HAP-1 (cell line): ENCODE measurements at places on chromosomes 6 and 20.

DNA sequence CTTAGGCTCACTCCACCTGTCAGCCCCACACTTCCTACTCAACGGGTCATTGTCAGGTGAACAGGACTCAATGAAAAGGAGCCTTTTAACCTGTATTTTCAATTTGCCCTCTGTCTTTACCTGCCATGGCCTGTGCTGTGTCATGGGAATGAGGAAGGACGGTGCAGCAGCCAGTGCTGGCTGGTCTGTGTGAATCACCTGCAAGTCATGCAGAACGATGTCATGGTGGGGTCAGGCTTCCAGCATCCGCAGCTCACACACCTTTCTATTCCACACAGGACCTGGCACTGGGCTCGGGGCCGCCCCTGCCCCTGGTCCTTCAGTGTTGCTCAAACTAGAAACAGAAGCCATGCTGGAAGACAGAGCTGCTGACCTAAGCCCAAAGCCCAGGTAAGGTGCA is 188.7 kb upstream of the GMDS start:
- no peak for DNase-seq

DNA sequence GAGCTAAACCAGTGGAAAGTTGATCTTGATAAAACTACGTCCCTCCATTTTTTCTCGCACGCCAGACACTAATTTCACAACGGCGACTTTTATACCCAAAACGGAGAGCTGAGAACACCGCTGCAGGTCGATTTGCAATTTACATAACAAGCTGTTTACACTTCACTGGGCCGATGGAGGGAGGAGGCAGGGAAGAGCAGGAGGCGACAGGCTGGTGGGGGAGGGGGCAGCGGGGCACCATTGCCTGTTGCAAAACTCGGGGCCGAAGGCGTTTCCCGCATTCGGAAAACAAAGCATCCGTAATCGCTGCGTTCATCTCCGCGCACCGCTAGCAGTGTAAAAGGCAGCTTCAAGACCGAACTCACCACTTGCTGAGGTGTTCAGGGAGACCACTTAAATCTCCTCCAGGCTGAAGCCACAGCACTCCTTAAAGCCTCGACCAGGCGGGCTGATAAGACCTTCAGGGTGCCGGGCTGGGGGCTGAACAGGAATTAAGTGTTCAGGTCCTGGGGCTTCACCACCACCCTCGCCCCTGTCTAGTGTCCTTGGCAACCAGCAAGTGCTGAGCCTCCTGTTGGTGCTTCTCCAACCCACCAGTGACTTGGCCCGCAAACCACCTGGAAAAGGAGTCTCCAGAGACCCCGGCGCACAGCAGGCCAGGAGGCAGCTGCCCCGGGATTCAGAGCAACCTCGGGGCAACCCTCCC is 2.0 kb upstream of the FOXC1 start:
- peak; percentile 90 for DNase-seq

GRCh38 chr20:12113468-12114371 is 196.0 kb downstream of the BTBD3 start:
- DNase-seq, result no peak

- peak; percentile 91 for DNase-seq
Measured at GRCh38 chr6:150667977-150668716, 68.5 kb downstream of the PLEKHG1 start.

DNA sequence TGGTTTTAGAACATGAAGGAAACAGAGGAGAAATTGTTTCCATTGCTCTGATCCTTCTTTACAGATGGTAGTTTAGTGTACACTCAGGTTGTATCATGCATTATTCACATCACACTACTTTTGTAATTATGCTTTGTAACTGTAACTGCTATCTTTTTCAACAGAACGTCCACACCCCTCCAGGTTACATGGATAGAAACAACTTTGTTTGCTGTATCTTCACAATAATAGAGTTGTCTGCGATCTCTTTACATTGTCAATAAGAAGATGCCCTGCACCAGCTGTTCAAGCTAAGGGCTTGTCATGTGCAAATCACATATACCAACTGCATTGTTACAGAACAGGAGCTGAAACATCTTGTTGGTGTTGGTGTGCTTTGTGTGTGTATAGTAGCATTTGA is 67.9 kb upstream of the MAP7 start:
- DNase-seq, result no peak

DNA sequence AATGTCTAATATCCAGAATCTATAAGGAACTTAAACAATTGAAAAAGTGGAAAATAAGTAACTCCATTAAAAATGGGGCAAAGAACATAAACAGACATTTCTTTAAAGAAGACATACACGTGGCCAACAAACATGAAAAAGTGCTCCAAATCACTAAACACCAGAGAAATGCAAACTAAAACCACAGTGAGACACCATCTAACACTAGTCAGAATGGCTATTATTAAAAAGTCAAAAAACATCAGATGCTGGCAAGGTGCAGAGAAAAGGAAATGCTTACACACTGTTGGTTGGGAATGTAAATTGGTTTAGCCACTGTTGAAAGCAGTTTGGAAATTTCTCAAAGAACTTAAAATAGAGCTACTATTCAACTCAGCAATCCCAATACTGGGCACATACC is 169.2 kb upstream of the MANEA start:
- no peak for DNase-seq

DNA sequence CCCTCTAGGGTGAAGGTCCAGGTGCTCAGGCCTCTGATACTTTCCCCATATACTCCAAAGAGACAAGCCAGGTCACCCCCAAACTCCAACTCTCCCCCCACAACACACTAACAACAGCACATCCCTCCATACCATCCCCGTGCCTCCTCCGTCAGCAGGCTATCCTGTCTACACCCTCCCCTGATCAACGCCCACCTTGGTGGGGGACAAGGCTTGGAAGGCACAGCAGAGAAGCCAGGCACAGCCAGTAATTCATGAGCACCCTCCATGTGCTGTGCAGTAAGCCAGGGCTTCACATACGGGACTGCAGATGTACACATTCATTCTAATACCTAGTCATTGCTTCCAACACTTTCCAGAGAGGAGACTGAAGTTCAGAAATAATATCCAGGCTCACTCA is 57.6 kb downstream of the TRERF1 start:
- DNase-seq, result no peak

DNA sequence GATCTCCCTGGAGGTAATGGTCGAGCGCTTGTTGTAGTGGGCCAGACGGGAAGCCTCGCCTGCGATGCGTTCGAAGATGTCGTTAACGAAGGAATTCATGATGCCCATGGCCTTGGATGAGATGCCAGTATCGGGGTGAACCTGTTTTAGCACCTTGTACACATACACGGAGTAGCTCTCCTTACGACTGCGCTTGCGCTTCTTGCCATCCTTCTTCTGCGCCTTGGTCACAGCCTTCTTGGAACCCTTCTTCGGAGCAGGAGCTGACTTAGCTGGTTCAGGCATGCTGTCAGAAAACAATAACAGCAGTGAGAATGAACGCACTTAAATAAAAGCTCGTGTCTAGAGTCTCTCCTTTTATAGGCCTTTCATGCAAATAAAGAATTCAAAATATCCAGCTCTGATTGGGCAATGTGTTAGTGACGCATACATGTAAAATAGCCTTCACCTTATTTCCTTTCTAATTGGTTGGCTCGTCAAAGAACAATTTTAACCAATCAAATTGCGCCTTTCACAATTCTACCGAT is 129.2 kb downstream of the HFE start:
- peak; percentile 87 for DNase-seq

DNA sequence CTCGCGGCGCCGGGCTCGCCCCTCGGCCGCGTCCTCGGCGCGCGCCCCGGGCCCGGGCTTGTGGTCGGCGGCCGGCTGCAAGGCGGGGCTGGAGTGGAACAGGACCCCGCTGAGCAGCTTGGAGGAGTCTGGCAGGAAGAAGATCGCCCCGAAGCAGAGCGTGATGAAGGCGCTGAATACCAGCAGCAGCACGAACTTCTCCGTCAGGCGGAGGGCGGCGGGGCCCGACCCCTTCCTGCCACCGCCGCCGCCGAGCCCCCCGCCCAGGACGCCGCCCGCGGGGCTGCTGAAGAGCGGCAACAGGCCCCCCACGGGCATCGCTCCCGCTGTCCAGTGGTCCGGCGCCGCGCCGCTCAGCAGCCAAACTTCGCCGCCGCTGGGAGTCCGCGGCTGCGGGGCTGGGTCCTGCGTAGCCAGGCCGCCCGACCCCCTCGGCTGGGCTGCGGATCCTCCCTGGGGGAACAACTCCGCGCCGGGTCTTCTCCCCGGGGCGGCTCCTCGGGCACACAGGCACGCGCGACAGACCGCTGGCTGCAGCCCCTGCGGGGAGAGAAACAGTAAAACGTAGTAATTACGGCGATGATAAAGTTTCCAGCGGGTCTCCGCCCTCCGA is 707 bp downstream of the MAN1A1 start:
- DNase-seq, result peak; percentile 49

GRCh38 chr6:134553936-134554335 is 236.0 kb upstream of the SGK1 start:
- no peak for DNase-seq

- no peak for DNase-seq
Measured at GRCh38 chr6:160027076-160027475, 58.2 kb downstream of the IGF2R start.

GRCh38 chr6:6749702-6750491 is 161.4 kb downstream of the LY86 start:
- no peak for DNase-seq

- DNase-seq, result no peak
Measured at GRCh38 chr6:141808662-141809061, 324.1 kb upstream of the GJE1 start.

DNA sequence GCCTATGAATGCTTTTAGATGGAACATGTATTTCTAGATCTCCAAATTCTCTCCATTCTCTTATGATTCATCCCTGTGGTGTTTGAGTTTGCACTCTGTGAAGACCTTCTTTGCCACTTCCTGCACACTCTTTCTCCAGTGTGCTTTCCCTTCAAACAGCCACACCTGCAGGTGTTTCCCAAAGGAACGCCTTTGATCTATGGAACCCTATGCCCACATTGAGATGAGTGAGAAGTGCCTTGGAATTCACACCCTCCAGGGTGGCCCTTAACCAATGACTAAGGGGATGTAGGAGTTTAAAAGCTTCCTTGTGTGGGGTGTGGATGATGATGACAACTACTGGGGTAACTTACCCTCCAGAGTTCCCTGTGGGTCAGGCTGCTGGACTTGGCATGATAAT is 570.1 kb downstream of the DHX35 start:
- no peak for DNase-seq

GRCh38 chr6:3797231-3798054 is 45.9 kb upstream of the PXDC1 start:
- DNase-seq, result no peak

GRCh38 chr6:100322886-100323285 is 141.8 kb downstream of the SIM1 start:
- no peak for DNase-seq

GRCh38 chr6:148720406-148720805 is 26.4 kb upstream of the UST start:
- no peak for DNase-seq

DNA sequence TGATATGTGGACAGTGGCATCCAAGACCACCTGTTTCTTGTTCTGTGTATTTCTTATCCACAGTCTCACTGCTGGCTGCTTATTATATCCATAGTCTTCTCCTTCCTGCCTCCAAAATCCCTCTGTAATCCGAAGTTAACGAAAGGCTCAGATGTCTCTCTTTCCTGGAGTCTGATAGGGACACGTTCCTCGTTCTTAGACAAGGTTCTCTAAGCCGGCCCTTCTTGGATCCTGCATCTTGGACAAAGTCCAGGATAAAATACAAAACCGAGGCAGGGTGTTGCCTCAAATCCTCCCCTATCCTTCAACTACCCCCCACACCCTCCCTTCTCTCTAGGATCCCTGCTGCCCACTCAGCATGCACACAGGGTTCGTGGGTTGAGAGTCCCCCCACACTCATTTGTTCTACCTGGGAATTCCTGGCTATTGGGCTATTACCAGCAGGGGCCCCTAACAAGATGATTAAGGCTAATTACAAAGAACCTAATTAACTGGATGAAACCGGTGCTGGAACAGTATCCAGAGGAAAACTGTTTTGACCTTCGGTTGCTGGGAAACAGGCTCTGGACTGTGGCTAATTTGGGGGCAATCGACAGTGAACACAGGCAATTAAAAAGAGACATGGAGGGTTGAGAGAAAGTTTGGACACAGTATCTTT is 32.7 kb upstream of the MRPS10 start:
- no peak for DNase-seq

- no peak for DNase-seq
Measured at GRCh38 chr6:156821707-156822106, 44.5 kb downstream of the ARID1B start.

GRCh38 chr6:105733556-105734162 is 330.8 kb upstream of the PREP start:
- peak; percentile 45 for DNase-seq

GRCh38 chr6:166627875-166628801 is 1.1 kb upstream of the RPS6KA2 start:
- peak; percentile 81 for DNase-seq

DNA sequence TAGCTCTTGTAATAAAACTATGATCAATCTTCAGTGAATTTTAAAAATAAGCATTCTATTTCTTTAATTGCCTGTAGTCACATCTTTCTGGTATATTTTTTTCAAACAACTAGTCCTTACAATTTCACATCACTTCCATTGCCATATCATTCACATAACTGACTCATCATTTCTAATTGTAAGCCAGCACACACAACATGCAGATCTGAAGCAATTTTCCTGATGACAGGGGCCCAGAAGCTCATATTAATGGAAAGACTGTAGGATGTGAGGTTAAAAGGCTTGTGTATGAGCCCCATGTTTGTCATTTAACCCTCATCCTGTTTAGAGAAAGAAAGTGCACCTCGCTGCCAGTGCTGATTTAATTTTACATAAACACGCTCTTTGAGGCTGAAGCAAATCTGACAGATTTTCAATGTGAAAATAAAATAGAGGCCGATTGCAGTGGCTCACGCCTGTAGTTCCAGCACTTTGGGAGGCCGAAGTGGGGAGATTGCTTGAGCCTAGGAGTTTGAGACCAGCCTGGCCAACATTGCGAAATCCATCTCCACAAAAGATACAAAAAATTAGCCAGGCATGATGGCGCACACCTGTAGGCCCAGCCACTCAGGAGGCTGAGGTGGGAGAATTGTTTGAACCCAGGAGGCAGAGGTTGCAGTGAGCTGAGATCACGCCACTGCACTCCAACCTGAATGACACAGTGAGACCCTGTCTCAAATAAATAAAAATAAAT is 40.1 kb upstream of the LTV1 start:
- no peak for DNase-seq

- peak; percentile 60 for DNase-seq
Measured at GRCh38 chr6:97361286-97361685, 78.3 kb upstream of the MMS22L start.

DNA sequence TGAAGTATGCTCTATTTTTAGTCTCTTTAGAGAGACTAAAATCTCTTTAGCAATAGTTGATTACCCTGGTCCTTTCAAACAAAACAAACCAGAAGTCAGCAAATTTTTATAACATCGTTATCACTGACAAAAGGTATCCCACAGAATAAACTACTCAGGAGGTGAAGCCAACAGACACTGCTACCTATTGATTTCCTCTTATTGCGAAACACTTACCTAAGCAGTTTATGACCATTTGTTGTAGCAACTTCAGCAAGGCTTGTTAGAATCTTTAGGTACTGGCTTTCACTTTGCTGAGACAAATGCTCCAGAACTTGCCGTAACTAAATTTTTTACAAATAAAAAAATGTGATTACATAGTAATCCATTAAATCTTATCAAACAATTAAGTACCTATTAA is 64.4 kb downstream of the HACE1 start:
- DNase-seq, result no peak

- no peak for DNase-seq
Measured at GRCh38 chr6:131161987-131162386, 26.7 kb downstream of the AKAP7 start.
